ENCODE measurements at places on chromosomes 2 and 18. TPM values are rescaled to one million over a fixed set of nuclear protein-coding genes. Genes with fewer than 3 reads are reported as not detected.

The LYPD1 gene
- not detected for total RNA-seq

The GALNT13 gene
- not detected for total RNA-seq

The B3GNT7 gene
- total RNA-seq, result not detected

DNA sequence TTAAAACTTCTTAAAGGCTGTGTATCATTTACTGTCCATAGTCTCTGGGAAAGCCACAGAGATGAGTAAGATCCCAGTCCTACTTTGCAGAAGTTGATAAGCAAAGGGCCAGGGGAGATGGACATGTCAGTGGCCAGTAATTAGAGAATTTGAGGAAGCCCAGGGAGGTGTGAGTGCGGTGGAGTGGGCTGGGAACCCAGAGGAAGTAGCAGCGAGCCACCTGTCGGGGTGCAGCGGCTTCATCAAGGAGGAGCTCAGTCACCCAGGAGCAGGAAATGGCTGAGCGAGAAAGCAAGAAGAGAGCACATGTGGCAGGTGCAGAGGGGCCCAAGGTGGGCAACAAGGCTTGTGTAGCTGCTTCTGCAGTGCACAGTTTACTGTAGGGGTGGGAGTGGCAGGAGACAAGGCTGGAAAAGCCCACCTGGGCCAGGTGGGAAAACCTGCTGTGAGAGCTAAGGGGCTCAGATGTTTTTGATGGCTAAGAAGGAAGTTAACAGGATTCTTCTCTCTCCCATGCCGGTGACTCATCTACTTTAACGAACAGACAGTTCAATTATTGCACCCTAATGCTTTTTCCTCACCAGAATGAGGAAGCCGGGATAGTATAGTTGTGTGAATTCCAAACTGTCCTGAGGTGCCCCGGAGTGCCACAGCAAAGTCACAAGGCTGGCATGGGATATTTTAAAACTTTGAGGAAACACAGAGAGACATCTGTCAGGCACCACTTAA lies 34.8 kb upstream of the MGAT5 start:
- H3K4me3 ChIP-seq, result peak overlapping the region; percentile 33
- no peaks in the 10 kb centered on the region for H3K27me3 ChIP-seq
- H3K27ac ChIP-seq, result peak overlapping the region; percentile 91
- H3K4me1 ChIP-seq, result peaks cover 60% of the 10 kb centered on the region
- H3K36me3 ChIP-seq, result no peaks in the 10 kb centered on the region

DNA sequence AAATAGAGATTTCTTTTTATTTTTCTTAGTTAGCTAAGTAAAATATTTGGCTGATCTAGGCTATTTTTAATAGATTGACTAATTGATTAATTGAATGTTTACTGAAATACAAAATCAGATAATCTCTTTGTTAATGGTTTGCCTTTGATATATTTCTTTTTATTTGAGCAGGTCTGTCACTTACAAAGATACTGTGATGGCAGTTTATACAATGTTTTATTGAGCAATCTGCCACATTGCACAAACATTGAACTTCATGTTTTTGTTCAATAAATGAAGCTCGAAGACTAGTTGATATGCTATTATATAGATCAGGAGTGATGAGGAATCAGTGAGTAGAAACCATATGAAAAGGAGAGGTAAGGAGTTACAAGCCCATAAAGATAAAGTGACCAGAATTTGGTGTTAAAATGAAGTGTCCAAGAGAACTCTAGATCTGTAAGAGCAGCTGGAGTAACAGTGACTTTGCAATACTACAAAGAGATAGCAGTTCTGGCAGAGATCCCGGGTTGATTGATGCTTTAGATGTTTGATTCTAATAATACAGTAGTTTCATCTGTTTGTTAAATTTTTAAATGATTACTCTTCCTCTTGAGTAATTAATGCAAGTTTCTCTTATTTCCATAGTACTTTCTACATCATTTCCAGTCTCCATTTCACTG lies 574.2 kb downstream of the CCDC85A start:
- H3K27ac ChIP-seq, result no peak overlapping the region
- H3K36me3 ChIP-seq, result no peaks in the 10 kb centered on the region
- H3K27me3 ChIP-seq, result no peaks in the 10 kb centered on the region
- DNase-seq, result no peak
- H3K4me3 ChIP-seq, result no peak overlapping the region

DNA sequence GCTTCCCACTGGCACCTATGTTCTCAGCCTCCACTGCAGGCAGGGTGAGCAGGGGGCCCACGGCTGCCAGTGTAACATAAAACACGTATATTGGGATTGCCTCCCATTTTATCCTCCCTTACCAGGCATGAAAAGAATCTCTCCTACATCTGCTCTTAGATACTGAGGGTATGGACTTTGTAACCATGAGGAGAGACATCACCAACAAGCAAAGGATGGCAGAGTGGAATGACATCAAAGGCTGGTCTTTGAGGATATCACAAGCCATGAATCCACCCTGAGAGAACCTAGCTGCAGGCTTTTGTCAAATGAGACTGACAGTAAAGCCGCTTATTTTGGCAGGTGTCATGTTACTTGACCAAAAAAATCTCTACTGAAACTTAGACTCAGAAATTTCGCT lies 7.4 kb downstream of the NPHP1 start:
- no peak overlapping the region for H3K4me3 ChIP-seq
- H3K27me3 ChIP-seq, result no peaks in the 10 kb centered on the region
- DNase-seq, result no peak
- no peaks in the 10 kb centered on the region for H3K36me3 ChIP-seq
- H3K4me1 ChIP-seq, result no peaks in the 10 kb centered on the region

GRCh38 chr2:38933653-38934052 lies 44.0 kb downstream of the ARHGEF33 start:
- no peaks in the 10 kb centered on the region for H3K36me3 ChIP-seq
- no peak overlapping the region for H3K4me3 ChIP-seq
- H3K27ac ChIP-seq, result no peak overlapping the region
- H3K4me1 ChIP-seq, result peaks cover 4% of the 10 kb centered on the region

DNA sequence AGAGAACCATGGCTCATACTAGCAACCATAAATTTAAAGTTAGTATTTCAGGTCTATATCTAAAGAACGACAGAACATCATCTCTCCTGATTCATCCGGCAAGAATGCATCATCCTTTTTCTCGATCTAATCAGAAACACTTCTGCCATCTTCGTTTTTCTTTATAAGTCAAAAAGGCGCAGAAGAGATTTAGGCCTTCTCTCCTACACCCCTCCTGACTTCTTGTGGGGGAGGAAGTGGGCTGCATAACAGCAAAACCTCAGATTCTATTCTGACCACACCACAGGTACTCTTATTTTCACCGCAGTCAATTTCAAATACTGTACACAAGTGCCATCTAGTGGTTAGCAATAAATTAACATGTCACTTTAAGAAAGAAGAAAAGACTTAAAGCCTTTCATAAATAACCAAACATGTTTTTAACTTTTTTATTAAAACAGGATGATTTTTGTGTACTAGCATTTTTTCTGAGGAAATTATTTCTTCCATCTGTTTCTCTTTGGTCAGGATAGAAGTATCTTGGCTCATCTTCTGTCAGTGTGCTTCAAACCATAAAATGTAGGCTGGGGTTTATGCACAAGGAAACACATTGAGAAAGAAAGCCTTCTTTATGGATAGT lies 48.4 kb upstream of the PIK3C3 start:
- peaks cover 13% of the 10 kb centered on the region for H3K4me1 ChIP-seq
- peak; percentile 28 for DNase-seq
- H3K4me3 ChIP-seq, result no peak overlapping the region
- H3K36me3 ChIP-seq, result no peaks in the 10 kb centered on the region
- H3K27ac ChIP-seq, result no peak overlapping the region

DNA sequence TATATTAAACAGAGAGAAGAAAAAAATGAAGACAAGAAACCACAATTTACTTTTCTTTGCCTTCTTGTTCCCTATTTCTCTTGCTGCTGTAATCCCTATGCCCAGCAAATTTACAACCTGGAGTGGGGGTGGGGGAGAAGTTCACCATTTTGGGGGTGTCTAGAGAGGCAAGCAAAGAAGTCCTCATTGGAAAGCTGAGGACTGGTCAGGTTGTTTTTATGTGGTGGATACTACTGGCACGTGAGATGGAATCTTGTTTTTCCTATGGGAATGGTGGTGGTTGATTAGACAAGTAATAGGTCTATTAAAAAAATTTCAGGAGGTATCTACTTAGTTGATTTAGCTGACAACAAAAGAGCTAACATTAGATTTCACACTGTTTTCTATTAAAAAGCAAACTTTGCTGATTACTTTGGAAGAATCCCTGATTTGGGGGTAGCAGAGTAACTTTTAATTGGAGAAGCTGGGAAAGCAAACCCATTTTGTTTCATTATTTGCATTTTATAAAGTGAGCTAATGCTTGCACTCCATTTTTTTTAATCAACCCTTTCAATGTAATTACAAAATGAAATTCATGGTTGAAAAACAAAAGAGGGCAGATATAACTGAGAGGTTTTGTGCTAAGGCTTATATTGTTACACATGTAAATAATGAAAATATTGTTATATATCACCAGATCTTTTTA lies 6.0 kb downstream of the POU3F3 start:
- peaks cover 17% of the 10 kb centered on the region for H3K4me1 ChIP-seq
- no peak overlapping the region for H3K4me3 ChIP-seq
- no peak for DNase-seq
- H3K27me3 ChIP-seq, result peaks cover 68% of the 10 kb centered on the region
- H3K36me3 ChIP-seq, result peaks cover 3% of the 10 kb centered on the region

Measured in activated naive CD4-positive, alpha-beta T cell treated with anti-CD3 and anti-CD28 coated beads for 36 hours (primary cell).